Stimulated activated CD4-positive, alpha-beta T cell treated with anti-CD3 and anti-CD28 coated beads, TNF-alpha, amount 100 ng/mL, for 1 hour (primary cell): ENCODE measurements at places on chromosomes 2 and 18.

- no peak for DNase-seq
Observed at GRCh38 chr2:188158337-188159100, 133.2 kb upstream of the GULP1 start.

GRCh38 chr18:34196256-34196655, 28.5 kb downstream of the NOL4 start:
- DNase-seq, result no peak

DNA sequence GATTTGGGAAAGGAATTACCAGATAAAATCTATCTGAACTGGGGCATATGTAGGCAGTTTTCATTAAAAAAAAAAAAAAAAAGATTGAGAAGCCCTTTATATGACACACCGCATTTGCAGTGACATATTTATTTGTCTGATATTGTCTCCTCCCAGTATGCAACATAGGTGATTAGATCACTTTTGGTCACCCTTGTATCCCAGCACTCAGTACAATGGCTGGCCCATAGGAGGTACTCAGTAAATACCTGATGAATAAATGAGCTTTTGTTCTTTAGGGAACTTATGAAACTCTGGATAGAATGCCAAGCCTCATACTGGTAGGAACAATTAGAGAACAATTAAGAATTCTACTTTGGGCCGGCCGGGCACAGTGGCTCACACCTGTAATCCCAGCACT, 22.8 kb upstream of the E2F6 start:
- DNase-seq, result no peak

DNA sequence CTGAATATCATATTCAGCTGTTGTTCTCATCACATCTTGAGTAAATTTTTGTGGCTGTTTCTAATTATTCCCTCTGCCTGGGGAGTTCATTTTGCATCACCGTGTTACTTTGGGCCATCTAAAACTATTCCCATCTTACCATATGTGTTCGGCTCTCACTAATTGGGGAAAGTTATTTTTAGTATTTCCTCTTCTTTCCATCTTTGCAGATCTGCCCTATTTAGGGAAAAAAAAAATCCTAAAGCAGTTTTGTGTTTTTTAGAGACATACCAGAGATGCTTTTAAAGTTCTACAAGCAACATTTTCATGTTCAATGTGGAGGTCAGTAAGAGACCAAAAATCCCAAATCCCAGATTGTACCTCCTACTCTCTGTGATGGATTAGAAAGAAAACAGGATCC, 111.3 kb upstream of the NDUFV2 start:
- no peak for DNase-seq

DNA sequence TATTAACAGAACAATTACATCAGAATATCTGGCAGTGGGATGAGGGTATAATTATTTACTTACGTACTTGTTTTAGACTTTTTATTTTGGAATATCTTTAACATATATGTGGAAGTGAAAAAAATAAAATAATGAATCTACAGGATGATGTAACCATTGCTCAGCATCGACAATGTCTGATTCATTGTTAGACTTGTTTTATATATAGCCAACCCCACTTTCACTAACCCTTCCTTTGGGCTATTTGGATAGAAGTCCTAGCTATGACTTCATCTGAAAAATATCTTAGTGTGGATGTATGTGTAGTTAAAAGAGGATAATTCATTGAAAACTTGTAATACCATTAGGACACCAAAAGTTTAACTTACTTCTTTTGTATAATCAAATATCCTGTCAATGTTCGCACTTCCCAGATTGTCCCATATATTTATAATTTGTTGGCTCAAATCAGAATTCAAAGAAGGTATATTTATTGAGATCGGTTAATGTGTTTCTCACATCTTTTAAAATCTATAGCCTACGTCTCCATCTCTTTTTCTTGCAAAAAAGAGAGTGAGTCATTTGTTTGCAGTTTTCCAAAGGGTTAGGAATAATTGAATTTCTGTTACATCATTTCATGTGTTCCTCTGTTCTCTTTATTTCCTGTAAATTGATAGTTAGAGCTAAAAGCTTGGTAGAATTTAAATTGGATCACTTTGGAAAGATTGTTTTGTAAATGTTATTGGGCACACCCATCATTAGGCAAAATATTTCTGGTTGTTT, 506.1 kb upstream of the FAM98A start:
- DNase-seq, result no peak

DNA sequence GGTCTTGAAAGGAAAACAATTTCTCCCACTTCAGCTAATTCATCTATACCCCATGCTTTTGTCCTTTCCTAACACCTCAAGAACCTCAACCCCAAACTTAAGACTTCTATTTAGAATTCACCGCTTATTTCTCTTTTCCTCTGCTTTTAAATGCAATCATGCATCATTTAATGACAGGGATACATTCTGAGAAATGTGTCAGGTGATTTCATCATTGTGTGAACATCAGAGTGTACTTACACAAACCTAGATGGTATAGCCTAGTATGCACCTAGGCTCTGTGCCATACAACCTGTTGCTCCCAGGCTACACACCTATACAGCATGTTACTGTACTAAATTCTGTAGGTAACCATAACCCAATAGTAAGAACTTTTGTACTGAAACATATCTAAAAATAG, 22.9 kb downstream of the ARL5A start:
- DNase-seq, result no peak

DNA sequence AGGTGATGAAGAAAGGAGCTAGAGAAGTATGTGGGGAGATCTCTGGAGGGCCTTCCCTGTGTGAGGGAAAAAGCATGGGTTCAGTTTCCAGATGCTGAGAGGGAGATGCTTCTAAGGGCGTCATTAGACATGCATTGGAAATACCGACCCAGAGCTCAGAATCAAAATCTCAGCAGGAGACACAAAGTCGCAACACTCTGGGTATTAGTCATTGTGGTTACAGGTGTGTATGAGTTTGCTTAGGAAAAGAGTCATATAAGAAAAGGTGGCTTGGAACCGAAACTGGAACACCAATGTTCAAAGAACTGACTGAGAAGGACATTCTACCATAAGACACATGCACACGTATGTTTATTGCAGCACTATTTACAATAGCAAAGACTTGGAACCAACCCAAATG, 477.1 kb downstream of the FBXO15 start:
- DNase-seq, result no peak

DNA sequence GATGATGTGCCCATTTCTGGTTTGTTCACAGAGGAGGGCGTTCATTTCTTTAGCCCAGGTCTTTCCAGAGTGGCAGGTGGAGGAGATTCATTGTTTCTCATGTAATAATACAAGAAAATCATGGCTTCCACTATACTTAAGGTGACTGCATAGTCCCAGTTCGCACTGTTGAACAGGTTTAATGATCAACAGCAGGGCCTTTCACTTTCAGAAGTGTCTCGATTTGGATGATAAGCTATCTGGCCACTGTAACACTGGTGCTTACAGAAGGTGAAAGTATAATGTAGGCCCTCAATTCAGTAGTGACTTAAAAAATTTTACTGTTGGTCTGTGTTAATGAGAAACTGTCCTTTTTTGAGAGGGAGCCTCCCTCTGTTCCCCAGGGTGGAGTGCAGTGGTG, 1.4 kb downstream of the RMC1 start:
- no peak for DNase-seq

DNA sequence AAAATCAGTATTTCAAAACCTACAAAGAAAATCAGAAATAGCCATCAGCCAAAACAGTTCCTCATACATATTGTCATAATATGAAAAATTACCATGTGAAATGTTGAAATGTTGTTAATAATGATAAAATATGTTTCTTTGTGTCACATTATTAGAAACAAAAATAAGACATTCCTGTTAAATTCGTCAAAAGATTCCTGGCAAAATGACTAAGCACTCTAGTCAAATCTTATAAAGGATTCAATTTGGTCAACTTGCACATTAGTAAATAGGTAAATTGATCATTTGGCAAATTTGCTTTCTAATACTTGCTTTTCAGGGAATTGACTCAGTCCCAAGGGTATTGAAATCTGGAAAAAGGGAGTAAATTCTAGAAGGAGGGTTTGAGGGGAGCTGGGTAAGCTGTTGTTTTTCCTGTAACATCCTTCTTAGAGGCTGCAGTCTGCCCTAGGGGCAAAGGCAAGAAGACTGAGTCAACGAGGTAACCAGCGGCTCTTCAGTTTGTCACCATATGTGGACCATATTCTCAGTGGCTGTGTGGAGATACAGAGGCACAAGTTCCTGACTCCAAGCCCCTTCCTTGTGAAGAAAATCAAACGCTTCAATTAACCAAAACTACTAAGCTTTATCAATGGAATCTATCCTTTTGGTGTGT, 482.3 kb downstream of the TNS1 start:
- no peak for DNase-seq

DNA sequence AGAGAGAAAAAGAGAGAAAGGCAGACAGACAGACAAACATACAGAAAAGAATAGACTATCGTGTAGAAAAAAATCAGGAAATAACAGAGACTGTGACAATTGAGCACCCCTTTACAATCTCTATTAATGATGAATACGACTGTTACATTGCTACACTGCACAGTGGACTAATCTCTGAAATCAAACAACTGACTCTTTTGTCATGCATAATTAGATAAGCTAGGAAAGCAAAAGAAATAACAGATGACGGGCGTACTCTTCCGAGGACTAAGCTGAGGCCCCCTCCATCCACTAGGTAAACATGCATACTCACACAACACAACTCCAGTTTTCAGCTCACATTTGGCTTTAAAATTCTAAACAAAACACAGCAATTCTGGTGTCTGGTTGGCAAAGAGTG, 267.0 kb downstream of the NOL4 start:
- DNase-seq, result no peak

GRCh38 chr2:69535817-69536241, 98.6 kb upstream of the NFU1 start:
- no peak for DNase-seq

DNA sequence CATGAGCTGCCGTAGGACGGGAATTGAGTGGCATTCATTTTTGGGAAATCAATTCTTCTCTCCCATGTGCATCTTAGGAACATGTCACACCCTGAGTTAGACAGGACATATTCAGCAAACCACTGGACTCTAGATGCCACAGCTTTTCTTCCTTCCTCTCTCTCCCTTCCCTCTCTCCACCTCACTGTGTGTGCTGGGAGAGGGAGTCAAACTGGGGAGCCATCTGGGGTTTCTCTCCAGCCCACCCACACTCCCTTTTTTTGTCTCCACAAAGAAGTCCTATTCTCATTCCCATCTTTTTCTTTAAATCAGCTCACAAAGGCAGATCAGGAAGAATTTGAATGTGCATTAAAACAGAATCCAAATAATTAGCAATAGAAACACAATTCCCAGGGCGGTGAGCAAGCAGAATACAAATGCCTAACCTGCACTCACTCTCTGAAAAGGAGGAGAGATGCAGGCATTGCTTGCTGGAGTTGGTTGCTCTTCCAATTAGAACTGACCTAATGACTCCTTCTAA, 15.4 kb downstream of the CD28 start:
- DNase-seq, result no peak

- no peak for DNase-seq
Observed at GRCh38 chr2:40488101-40488601, 36.3 kb upstream of the SLC8A1 start.

- DNase-seq, result no peak
Observed at GRCh38 chr2:122652670-122653069, 897.2 kb downstream of the TSN start.

DNA sequence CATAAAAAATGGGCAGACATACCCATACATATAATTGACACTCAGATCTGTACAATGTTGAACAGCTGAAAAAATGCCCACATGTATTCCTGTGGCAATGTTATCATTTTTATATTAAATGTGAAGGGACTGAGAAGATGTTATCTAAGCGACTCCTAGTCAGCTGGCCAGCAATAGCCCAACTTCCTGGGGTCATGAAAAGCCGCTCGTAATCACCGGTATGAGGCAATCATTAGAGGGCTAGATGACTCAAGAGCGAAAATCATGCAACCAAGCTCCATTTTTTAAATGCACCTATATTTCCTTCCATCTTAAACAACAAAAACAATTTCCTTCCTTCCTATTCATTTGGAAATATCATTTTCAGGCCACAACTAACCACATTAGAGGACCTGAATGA, 274.6 kb upstream of the CCDC68 start:
- DNase-seq, result no peak

GRCh38 chr2:32701806-32702205, 74.0 kb downstream of the TTC27 start:
- DNase-seq, result no peak

DNA sequence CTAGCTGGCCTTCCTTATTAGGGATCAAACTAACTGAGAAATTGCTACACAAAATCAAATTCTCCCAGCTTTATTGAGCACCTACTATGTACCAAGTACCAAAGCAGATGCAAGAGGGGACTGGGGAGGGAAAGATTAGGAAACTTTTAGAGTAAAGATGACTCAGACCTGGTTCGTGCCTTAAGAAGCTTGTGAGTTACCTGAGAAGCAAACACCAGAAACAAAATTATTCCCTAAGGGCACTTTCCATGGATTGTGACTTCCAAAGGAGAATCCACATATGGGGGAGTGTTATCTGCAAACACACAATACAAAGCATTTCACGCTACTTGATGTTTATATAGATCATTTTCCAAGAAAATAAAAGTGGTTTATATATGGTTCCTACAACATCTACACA, 326.9 kb upstream of the HNRNPA3 start:
- no peak for DNase-seq

DNA sequence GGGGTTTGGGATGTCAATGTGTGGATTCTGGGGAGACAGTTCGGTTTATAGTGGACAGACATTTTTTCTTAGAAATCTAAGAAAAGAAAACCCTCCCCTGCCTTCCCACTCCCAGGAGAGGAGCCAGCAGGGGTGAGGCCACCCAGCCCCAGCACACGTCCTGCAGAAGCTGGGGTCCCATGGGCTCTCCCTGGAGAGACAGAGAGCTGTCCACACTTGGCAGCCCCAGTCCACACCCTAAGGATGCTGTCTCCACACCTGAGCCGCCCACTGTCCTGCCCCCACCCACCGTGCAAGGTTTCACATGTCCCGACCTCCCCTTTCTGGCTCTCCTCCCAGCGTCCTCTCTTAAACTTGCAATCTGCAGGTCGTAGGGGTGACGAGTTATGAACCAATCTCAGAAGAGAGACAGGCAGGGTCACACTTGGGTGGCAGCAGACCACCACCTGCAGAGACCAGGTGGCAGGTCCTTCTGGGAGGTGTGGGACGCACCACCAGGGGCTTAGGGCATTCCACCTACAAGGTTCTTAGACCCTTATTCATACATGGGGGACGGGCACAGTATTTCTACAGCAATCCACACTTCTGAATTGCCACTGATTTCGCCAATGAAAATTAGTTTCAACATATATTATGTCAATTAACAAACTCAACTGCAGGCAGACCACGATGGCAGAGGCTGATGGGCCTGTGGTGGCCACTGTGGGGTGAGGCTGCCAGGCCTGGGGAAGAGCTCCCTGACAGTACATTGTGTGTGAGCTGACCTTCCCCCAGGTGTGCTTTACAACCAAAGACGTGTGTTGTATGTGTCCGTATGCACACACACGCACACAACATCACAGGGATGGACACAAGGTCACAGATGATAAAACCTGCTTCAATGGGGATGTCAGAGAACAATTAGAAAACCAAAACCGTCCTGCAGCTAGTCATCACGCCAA, 158.5 kb downstream of the TPO start:
- no peak for DNase-seq

GRCh38 chr18:76923485-76924085, 101.2 kb downstream of the ZNF236 start:
- DNase-seq, result no peak
